ENCODE measurements at places on chromosomes 7 and 10. TPM values are rescaled to one million over a fixed set of nuclear protein-coding genes. Genes with fewer than 3 reads are reported as not detected.

DNA sequence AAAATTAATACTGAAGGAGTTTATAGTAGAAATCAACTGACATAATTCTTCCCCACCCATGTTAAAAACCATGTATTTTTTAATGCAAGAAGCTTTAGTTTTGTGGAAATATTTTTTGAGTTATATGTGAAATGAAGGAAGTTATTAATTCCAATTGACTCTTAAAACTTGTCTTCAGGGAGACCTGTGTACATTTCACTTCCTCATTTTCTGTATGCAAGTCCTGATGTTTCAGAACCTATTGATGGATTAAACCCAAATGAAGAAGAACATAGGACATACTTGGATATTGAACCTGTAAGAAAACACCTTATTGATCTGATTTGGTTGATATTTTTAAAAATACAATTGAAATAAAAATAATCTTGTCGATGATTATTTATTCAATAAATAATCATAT is 33.3 kb downstream of the CD36 start:
- DNase-seq = no peak

DNA sequence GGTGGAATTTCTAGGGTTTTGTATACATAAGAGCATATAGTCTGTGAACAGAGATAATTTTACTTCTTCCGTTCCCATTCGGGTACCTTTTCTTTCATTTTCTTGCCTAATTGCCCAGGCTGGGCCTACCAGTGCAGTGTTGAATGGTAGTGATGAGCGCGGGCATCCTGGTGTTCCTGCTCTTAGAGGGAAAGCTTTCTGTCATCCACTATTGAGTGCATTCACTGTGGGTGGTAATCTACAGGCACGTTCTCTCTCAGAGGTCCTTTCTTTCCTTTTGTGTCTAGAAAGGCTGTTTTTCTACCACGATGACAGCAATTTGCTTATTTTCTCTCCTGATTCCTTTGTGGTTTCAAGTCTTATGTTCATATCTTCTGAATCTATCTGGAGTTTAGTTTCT is 65.0 kb downstream of the INPP5A start:
- DNase-seq = no peak

TAS2R41 gene
- total RNA-seq = not detected

- DNase-seq = no peak
Measured at GRCh38 chr7:143385891-143386781, 5.0 kb downstream of the ZYX start.

DNAJC9 gene
- total RNA-seq = 62.7 TPM

- DNase-seq = no peak
Measured at GRCh38 chr10:73168465-73168803, 515 bp downstream of the FAM149B1 start.

DNA sequence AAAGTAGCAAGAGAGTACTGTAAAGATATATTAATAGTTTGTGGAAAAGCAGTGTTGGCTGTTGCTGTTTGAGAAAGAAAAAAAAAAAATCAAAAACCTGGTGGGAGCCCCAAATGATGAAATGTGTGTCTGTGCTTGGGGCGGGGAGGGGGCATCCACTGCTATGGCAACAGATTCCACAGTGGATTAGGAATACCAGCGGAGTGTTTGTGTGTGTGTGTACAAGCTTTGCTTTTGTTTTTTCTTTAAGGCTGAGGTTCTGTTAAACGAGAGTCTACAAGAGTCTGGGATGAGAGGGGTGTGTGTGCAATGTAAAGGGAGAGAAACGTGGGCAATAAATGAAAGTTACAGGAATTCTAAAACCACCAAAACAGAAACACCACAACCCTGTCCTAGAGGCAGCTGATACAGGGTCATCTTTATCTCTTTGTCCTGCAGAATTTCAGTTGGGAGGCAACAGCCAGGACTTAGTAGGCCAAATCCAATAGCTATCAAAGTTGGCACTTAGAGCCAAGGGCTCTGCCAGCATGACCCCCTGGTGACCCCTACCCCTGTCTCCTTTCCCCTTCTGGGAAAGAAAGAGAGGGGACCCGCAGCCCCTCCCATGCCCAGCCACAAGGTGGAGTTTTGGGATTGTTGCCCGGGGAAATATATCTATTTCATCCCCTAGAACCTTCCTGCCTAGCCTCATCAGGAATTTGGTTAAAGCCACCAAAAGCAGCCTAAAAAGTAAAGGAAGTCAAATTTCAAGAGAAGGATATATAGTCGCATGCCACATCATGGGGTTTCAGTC is 85.4 kb downstream of the OSBPL3 start:
- DNase-seq = no peak

DNA sequence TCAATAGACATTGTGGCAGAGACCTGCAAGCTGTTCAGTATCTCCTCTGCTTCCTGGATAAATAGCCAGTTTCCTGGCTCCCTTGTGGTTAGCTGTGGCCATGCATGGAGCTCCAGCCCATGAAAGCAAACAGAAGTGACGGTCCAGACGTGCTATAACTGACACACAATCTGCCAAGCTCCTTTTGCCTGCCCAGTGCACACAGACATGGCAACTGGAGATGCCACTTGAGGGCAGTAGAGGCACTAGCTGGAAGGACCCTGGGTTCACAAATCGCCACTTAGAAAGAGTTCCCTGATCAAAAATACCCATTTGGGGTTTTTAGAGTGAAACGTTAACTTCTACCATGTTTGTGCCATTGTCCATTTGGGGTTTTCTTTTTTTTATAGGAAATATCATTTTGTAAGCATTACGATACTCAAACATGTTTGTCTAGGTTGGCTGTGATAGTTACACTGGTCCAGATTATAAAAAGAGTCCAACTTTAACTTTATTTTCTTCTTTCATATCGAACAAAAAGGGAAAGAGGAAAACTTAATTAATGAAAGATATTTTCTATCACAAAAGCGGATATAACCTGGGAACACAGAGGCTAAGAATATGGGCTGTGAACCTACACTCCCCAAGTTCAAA is 31.3 kb downstream of the KIN start:
- no peak for DNase-seq

- no peak for DNase-seq
Measured at GRCh38 chr10:132837905-132838304, 52.0 kb upstream of the NKX6-2 start.

DNA sequence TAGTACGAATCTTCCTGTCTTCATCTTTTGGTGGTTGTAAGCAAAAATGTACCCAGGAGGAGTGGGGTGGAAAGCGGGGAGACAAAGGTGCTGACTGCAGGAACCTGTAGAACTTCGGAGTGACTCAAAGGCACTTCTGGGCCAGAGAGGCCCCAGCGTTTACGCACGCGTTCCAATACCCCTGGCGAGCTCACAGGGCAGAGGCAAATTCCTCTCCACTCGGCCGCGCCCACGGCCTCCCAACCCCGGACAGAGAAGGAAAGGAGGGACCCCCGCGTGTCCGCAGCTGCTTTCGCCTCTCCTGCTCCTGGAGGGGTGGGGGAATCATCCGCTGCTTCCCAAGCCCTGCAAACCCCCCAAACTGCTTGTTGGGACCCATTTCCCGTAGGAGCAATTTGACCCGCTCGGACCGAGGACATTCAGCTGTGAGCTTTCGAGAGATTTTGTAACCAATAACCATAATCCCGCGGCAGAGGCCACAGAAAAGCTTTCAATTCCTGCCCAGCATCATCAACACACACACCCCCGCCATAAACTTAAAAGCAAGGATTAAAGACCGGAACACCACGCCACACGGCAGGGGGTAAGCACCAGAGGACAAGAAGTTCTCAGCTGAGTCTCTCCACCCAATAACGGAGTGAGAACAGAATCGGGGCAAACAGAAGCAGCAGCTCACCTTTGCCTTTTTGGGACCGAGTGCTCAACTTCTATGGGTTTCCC is 2.3 kb downstream of the IGF2BP3 start:
- DNase-seq = no peak

GLCCI1 gene
- total RNA-seq = 51.2 TPM

DNA sequence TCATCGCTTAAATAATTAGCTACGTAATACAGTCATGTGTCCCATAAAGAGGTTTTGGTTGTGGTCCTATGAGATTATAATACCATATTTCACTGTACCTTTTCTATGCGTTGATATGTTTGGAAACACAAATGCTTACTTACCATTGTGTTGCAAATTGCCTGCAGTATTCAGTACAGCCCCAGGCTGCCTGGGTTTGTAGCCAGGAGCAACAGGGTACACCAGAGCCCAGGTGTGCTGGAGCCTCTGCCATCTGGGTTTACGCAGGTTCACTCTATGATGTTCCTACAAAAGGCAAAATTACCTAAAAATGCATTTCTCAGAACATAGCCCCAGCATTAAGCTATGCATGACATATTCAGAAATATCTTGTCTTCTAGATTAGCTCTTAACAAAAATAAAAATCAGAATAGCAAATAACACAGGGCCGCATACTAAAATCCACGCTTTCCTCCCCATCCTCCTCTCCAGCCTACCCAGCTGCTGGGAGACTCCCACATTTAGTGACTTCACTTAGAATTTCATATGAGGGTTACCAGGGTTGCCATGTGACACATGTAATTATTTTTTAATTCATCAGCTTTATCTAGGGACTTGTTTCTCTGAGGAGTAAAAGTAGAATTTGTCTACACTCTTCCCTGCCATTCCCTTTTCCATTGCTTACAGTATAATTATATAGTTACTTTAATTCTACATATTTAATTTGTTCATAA is 559.0 kb upstream of the ADARB2 start:
- DNase-seq = no peak

GRCh38 chr7:150978126-150978789 is at the start of gene KCNH2:
Gene KCNH2 (minus strand): TSS chr7:150978321. CDS start chr7:150977913, 408 bp downstream.
- DNase-seq = peak; percentile 97

- no peak for DNase-seq
Measured at GRCh38 chr7:28629216-28629842, 217.0 kb downstream of the CREB5 start.

TMEM106B gene
- 76.0 TPM for total RNA-seq

DNA sequence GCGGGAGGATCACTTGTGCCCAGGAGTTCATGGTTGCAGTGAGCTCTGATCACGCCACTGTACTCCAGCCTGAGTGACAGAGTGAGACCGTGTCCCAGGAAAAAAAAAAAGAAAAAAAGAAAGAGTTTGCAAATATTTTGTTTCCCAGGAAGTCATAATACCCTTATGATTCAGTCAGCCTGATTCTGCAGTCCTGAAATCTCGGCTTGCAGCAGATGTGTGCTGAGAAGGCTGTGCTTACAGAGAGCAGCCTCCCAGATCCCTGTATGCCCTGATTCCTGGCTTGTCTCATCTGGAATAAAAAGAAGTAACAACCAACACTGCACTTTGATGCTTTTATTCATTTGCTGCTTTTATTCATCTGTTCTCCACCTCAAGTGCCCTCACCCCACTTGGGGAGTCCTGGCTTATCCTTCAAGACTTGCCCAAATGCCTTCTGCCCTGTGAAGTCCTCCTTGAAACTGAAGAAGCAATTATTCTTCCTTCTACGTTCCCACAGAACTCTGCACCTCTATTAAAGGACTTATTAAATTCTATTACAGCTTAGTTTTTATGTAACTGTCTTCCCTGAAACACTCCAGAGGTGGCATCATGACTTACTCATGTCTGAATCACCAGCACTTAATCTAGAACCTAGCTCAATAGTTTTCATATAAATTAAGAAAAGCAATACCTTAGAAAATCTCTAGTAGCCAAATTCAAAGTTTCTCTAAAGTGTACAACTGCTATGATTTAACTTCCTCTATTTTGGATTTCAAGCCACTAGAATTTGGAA is 27.7 kb upstream of the BPGM start:
- no peak for DNase-seq

DNA sequence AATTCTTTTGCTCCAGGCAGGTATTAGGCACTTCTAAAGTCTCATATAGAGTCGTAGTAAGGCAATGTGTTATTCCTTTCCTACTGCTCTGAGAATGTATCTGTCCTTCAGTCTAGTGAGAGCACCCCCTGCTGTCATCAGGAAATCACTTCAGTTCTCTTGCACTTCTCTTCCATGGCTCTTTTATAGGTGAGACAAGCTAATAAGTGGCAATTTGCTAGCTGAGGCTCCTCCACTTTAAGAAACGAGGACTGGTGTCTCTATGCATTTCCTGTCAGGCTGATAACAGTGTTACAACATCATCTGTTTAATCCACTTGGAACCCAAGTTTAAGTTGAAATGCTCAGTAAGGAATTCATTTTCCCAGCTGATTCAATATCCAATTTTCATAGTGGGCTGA is 350.6 kb downstream of the TFEC start:
- no peak for DNase-seq

SLC16A12 gene
- 2.4 TPM for total RNA-seq
